Fibroblast of skin of left biceps (primary cell): ENCODE measurements at places on chromosomes 13 and 19.
A peak's percentile ranks its signal among the peaks of the same experiment; 100 is the strongest.

DNA sequence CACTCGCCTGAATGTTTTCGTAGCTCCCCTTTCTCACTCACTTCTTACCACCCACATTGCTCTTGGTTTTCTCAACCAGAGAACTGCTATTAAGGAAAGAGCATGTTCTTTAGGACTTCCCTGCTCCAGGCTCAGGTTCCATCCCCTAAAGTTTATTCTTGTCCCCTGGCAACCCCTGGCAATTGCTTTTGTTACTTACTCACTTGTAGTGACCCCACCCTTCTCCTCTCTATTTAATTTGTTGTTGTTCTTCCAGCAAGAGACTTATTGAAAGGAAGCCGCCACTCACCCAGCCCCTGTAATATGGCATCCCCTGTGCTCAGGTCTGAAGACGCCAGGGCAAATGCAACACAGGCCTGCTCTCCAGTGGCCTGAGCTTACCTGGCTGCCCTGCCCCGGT lies 233.7 kb upstream of the SOX21 start:
- no peak for DNase-seq

- DNase-seq: no peak
These were observed 15.9 kb downstream of the KANK2 start for GRCh38 chr19:11181488-11181887.

GRCh38 chr13:101579281-101579802 lies 126.9 kb downstream of the ITGBL1 start:
- peak; percentile 17 for DNase-seq

- DNase-seq: no peak
These were observed 24.9 kb downstream of the PCID2 start for GRCh38 chr13:113183450-113184129.

GRCh38 chr19:10501971-10502523 lies 1.1 kb downstream of the KEAP1 start:
- no peak for DNase-seq

DNA sequence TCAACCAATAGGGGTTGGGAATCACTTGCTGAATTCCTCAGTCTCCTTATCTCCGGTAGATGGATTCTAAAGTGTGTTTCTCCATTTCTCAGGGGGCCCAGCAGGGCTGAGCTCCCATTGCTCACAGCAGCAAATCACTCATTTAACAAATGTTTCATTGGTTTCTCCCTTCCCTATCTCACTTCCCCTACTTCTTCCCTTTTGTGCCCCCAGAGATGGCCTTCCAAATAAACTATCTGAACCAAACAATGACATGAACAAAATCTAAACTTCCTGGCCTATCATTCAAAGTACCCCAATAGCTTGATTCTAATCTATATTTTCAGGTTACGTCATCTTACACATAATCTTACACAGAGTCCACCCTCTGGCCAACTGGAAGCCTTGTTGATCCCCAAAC lies 60.4 kb downstream of the DLEU7 start:
- DNase-seq: no peak

- no peak for DNase-seq
These were observed 945.5 kb upstream of the SLC10A2 start for GRCh38 chr13:104011505-104012241.

GRCh38 chr19:49475995-49476880 lies 2.2 kb downstream of the FLT3LG start:
- DNase-seq: no peak

DNA sequence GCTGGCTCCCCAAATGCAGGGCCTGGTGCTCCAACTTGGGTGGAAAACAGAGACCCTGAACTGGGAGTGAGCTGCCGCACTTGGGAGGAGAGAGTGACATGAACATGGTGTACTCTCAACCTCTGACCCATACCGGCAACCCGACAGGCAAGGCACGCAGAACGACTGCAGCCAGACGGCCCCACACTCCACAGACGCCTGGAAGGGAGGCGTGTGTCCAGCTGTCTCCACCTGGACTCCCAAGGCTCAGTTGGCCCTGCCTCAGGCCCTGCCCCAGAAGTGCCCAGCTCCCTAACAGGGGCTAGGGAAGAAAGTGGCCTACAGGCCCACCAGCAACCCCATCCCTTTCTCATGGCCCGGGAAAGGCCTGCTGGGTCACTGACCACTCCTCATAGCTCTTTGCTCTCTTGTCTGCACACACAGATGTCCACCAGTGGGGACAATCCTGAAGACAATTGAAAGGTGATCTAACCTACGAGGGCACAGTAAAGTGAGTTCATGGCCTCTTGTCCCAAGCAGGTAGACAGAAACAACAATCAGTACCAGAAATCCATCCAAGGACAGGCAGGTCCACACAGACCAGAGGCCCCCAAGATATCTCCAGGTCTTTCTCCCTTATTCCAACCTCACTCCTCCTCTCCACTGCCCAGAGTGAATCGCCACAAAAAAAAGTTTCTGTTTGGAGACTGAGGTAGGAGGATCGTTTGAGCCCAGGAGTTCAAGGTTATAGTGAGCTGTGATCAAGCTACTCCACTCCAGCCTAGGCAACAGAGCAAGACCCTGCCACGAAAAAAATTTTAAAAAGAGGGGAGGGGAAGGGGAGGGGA lies 28.2 kb downstream of the ELL start:
- no peak for DNase-seq

DNA sequence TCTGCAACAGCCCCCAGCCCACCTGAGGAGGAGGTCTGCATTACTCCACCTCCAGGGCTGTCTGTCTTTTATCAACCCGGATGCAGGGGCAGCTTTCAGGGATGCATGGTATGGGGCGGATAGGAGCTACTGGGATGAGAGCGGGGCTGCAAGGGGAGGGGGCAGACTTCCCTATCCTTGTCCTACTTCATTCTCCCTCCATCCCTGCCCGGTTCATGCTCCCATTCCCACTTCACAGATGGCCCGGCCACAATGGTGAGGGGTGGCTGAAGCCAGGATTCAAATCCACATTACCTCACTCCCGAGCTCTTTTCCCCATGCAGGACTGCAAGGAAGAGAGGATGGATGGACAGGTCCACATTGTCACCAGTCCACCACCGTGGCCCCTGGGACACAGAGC lies 40.5 kb upstream of the VSTM2B start:
- DNase-seq: no peak

GRCh38 chr19:56538254-56538760 lies 441 bp upstream of the ZFP28 start:
- peak; percentile 63 for DNase-seq

DNA sequence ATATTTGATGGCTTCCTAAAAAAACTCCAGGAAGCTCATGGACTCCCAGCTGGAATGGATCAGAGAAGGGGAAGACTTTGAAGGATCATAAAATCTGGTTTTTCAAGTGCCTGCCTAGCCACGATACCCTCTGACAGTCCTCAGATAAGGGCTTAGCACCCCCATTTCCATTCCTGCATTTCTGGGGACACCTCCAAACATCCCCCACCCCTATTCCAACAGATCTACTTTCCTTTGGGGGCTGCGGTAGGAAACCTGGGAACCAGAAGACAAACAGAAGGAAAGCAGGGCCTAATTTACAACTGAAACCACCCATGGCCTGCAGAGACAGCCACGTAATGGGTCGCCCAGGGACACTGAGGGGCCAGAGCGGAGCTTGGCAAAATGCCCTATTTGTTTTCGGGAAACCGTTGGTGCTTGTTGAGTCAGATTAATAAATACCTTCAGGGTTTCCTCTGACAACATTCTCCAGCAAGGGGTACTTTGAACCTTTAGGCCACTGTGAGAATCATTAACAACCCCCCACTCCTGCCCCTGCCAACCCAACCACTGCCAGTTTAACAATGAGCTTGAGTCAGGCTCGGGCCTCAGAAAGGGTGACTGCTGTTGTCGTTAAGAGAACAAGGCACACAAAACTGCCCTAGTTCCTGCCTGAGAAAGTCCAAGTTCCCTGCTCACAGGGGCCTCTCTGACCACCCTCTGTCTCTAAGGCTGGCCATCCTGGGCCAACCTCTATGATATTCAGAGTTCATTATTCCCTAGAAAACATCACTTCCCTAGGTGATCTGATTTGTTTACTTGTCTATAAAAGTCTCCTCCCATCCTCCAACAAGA lies 23.5 kb downstream of the RHPN2 start:
- DNase-seq: no peak

- DNase-seq: no peak
These were observed 2.8 kb downstream of the PALM3 start for GRCh38 chr19:14059093-14059480.

DNA sequence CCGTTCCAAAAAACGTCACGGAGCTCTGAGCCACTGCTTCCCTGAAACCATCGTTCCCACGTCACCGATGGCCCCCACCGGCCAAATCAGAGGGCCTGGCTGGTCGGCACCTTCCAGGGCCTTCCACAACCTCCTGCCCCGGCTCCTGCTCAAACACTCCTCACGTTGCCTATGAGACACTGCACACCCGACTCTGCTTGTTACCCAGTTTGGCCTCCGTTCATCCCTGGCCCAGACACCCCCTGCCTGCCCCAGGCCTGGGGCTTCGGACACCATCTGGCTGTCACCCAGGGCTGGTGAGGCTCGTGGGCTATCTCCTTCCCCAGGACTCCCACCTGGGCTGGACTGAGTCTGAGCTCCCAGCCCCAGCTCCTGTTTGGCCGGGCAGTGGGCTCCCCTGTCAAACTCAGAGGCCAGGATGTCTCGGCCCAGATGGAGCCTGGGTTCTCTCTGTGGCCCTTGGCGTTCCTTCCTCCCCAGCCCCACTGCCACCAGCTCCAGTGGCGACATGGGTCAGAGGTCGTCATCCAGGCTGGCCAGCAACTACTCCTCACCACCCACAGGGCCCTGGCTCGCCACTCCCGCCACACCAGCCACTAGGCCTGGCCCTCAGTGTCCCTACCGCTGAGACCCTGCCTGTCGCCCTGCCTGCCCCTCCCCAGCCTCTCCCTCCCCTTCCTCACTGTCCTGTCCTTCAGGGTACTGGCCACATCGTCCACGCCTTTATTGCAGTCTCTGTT lies 17.7 kb downstream of the CERS1 start:
- no peak for DNase-seq

- DNase-seq: no peak
These were observed 382.9 kb downstream of the OLFM4 start for GRCh38 chr13:53411463-53411862.

DNA sequence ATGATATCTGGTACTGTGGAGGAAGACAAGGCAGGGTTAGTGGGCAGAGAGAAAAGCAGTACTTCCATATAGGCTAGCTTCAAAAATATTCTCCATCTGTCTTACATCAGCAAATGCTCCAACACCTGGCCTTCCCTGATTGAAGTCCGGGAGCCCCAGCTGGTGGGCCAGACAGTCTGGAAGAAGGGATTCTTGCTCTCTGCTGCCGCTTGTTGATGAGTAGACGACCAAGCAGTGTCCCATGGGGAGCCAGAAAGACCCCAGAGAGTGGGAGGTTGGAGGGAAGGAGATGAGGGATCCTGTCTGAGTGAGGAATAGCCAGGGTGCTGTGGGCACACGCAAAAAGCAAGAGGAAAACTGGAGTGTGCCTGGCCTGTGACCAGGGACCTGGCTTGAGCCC lies 95.1 kb downstream of the ATP8A2 start:
- no peak for DNase-seq

GRCh38 chr13:113927661-113928581 lies 46.0 kb downstream of the C13orf46 start:
- DNase-seq: peak; percentile 99

DNA sequence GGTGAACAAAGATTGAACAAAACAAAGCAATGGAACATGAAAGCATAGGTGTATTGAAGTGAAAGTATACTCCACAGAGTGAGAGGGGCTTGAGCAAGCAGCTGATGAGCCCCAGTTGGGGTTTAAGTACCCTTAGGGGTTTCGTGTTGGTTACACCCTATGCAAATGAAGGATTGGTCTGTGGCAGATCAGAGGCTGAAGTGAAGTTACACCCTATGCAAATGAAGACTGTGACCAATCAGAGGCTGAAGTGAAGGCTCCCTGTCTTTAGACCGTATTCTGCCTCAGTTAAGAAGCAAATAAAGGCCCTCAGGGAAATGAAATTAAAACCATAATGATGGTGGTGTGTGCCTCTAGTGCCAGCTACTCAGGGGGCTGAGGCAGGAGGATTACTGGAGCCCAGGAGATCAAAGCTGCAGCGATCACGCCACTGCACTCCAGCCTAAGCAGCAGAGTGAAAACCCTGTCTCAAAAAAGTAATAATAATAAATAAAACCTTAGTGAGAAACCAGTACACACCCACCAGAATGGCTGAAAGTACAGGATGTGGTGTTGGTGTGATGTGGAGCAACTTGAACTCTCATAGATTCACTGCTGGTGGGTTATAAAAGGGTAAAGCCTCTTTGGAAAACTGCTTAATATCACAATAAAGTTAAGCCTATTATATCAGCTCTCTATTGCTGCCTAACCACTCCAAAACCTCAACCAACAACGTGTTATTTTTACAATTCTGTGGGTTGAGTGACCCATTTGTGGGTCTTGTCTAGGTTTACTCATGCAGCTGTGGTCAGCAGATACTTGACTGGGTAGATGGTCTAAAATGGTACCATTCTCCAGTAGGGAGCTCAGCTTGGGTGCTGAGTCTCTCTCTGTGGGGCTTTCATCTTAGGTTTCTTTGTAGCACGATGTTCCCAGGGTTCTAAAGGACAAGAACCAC lies 12.8 kb upstream of the UPF3A start:
- no peak for DNase-seq

DNA sequence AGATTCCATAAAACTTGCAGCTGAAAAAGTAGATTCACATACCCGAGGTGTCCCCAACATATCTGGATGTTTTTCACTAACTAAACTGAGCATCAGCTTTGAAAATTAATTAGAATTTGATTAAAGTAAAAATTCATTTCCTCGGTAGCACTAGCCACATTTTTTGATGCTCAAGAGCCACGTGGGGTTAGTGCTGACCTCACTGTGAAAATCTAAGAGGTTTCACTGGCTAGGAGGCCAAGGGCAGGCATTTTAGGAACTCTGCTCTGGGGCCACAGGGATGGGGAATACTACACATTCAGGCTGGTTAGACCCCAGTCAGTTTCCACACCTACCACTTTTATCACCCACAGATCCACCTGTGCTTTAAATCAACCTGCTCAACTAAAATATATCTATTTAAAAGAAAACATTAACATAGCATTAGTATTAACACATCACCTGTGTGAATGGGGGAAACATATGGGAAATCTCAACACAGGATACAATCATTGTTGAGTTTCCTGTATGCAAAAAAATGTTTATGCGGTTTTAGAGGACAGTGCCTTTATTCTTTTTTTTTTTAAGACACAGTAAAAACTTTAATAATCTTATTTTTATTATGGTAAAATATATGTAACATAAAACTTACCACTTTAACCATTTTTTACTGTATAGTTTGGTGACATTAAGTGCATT lies 45.5 kb downstream of the BRD4 start:
- no peak for DNase-seq

DNA sequence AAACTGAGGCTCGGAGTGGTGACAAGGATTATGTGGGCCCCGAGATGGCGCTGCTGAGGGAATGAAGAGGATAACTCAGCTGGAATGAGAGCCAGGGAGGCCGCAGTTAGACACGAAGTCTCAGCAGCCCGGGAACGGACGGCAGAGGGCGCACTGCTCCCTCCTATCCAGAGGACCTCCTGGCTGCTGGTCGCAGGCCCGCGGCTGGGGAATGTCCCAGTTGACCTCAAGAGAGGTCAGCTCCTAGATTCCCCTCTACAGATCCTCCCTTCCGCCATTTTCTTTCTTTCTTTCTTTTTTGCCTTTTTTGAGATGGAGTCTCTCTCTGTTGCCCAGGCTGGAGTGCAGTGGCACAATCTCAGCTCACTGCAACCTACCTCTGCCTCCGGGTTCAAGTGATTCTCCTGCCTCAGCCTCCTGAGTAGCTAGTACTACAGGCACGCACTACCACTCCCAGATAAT lies 24.1 kb upstream of the ASPDH start:
- peak; percentile 32 for DNase-seq

GRCh38 chr13:20525144-20525600 lies 485 bp downstream of the CRYL1 start:
- no peak for DNase-seq
